CD4-positive, alpha-beta T cell treated with Interleukin-12 subunit alpha and Interleukin-12 subunit beta, for 1 hour (primary cell): ENCODE measurements at places on chromosomes 6 and 20.

DNA sequence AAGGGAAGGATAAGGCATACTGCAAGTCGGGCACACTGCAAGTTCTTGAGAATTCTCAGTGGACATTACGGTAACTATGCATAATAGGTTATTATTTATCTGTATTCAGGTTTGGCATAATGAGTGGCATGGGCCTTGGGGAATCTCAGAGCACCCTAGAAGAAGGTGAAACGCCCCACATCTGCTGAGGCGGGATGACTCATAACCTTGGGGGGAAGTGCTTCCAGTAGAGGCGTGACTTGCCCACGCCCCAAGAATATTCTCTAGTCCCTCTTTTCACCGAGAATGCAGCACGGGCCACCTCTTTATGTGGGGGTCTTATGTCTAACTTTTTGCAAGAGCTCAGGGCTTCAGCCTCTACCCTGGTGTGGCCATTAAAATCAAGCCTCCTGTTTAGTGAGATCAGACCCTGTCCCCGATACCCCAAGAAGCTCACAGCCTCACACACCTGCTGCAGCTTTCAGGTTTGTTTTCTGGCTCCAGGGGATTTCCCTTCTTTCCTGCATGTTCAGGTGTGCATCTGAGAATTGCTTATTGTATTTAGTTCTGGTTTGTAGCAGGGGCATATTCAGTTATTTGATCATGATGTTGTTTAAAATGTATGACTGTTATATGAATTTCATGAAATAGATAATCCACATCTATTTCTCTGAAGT, 19.1 kb downstream of the ZFP64 start:
- no peak for DNase-seq

GRCh38 chr6:155040901-155041650, 46.0 kb downstream of the TIAM2 start:
- DNase-seq: no peak

DNA sequence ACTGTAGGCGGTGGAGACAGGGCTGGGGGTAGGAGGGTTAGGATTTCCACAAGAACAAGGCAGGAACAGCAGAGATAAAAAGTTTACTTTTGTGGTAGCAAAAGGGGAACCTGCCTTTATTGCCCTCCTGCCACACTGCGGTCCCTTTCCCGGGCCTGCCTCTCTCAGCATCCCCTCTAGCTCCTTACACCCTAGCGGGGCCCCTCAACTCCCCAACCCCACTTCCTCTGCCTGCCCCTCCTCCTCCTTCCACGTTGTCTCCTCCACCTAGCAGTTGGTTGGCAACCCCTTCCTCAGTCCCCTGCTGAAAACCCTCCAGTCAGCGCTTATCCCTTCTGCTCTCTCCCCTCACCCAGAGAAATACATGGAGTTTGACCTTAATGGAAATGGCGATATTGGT, 714 bp downstream of the AIF1 start:
- peak; percentile 25 for DNase-seq

DNA sequence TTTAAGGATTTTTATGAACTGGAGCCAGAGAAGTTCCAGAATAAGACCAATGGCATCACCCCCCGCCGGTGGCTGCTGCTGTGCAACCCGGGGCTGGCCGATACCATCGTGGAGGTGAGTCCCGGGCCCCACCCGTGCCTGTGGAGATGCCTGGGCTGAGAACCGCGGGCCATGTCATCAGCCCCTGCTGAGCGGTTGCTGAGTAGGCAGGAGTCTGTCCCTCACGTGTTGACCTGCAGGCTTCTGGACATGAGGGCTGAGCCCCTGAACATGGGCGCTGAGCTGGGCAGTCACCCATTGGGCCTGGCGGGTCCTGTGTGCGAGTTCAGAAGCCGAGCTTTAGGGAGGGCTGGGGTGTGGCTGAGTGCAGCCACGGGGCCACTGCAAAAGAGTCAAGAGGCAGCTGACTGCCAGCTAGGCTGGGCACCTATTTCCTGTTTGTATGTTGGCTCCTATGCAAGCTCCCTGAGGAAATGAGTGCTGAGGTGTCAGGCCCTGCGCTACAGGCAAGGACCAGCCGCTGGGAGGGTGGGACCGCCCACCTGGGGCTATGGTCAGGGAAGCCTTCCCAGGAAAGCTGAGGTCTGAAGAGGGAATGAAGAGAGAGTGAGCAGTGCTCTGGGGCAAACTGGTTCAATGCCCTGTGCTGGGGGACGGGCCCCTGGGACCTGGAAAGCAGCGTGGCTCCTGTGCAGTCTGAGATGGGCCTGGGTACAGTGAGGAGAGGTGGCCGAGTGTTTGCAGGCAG, 34.3 kb downstream of the PYGB start:
- DNase-seq: no peak

GRCh38 chr6:162467679-162468078, 259.9 kb downstream of the PRKN start:
- DNase-seq: no peak

- DNase-seq: no peak
Measured at GRCh38 chr6:72032086-72032485, 145.7 kb downstream of the RIMS1 start.

GRCh38 chr6:147205690-147206600, 1.7 kb downstream of the STXBP5 start:
- DNase-seq: no peak

- no peak for DNase-seq
Measured at GRCh38 chr6:16204653-16205376, 33.6 kb upstream of the GMPR start.

GRCh38 chr6:37258405-37259105, 611 bp upstream of the TMEM217 start:
- no peak for DNase-seq

GRCh38 chr6:45576648-45577624, 199.2 kb upstream of the SUPT3H start:
- DNase-seq: no peak

- no peak for DNase-seq
Measured at GRCh38 chr6:101482606-101483005, 89.1 kb downstream of the GRIK2 start.

DNA sequence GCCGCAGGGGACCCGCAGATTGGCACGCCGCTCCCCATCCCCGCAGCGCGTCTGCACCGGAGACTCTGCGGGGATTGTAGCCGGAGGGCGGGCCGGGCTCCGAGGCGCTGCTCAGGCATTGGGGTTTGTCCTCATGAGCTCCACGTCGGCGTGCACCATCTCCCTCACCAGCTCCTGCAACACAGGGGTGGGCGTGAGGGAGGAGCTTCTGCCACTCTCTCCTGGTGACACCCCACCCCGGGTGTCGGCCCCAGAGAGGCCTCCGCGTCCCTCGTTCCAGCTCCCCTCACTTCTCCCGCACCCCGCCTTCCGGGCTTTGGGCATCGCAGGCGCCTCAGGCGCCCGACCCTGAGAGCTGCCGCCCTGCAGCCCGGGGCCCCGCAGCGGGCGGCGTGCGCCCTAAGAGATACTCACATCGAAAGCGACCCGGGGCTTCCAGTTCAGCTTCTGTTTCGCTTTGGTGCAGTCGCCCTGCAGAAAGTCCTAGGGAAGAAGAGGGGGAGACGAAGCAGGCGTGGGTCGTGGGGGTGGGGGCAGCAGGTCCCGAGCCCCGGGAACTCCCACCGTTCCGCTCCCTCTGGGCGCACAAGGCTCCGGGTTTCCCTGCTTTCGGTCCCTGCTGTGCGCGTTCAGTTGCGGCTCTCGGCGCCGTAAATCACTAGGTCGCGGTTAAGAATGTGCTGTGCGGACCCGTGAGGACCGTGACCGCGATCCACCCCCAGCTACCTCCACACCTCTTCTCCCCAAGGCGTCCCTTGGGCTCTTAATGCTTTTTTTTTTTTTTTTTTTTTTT, 14.5 kb downstream of the FOXC1 start:
- no peak for DNase-seq

DNA sequence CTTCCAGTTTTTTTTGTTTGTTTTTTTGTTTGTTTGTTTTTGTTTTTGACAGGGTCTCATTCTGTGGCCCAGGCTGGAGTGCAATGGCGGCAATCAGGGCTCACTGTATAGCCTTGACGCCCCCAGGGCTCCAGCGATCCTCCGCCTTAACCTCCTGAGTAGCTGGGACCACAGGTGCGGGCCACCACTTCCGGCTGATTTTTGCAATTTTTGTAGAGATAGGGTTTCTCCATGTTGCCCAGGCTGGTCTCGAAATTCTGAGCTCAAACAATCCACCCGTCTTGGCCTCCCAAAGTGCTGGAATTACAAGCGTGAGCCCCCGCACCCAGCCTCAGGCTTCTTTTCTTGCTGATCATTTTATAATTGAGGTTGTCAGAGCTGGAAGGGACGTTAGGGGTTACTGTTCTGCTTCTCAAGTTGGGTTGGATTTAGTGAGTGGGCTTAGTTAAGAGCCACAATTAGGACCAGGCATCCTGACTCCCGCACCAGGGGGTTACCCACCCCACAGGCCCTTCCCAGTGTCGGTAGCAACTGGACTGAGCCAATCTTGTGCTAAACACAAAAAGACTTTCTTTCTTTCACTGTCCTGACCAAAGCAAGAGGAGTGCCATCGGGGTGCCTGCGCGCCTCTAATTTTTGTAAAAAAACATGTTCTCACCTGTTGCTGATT, 13.1 kb upstream of the ZSCAN9 start:
- DNase-seq: no peak

- no peak for DNase-seq
Measured at GRCh38 chr20:5168651-5169396, 42.0 kb downstream of the CDS2 start.

- no peak for DNase-seq
Measured at GRCh38 chr6:13248584-13248985, 79.8 kb downstream of the TBC1D7 start.

GRCh38 chr6:162140251-162140852, 587.2 kb downstream of the PRKN start:
- DNase-seq: no peak

- no peak for DNase-seq
Measured at GRCh38 chr20:49468412-49468811, 14.1 kb downstream of the KCNB1 start.

GRCh38 chr6:36759148-36759759, 61.6 kb downstream of the RAB44 start:
- peak; percentile 83 for DNase-seq

DNA sequence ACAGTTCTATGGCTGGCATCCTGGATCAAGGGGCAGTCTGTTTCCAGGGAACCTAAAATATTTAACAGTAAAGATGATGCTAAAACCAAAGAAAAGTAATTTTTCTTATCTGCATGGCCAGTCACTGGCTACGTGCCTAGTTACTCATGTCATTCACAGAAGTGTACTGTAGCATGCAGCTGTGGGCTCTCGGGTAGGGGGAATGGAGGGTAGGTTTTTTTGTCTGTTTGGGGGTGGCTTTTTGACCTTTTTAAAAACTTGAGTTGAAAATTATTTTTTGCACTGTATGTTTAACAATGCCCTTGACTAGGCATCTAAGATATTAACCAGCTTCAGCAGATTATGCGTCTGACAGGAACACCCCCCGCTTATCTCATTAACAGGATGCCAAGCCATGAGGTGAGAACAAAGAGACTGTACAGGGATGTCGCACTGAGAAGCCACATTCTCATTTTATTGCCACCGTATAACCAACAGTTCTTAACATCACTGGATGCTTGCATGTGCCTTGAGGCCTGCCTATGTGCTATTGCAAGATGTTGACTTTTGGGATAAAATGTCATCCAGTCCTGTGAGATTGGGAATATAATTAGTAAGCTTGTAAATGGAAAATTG, 30.3 kb upstream of the MAPK13 start:
- peak; percentile 69 for DNase-seq

DNA sequence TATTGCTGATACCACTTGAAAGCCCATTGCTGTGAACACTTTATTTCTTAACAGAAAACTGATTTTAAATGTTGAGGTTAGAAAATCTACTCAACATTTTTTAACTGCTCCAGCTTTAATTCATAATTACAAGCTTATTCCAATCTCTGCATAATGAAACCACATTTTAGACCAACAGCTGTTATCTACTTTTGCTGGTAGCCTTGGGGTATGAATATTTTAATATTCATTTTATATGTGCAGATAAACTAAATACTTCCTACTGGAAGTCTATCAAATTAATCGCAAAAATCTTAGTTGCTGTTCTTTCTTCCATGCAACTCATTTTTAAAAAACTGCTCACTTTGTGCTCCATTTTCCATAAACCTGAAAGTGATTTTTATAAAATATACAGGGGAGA, 189.3 kb upstream of the SLC35B3 start:
- DNase-seq: no peak

GRCh38 chr6:43734294-43734665, 35.7 kb upstream of the VEGFA start:
- DNase-seq: no peak

DNA sequence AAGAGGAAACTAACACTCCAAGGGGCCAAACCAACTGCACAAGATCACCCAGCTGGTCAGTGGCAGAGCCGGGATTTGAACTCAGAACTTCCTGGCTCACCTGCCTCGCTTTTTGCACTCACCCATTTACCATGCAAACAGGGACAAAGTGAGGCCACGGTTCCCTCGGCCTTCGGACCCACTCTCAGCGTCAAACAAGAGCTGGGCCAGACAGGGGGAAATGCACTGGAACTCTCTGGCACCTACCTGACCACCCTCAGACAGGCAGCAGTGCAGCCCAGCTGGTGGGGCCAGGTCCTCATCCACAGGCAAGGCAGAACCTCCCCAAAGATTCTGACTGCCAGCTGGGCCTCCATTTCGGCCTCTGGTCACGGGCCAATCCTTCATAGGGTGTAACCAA, 93.7 kb upstream of the SRSF6 start:
- no peak for DNase-seq

- no peak for DNase-seq
Measured at GRCh38 chr6:1285556-1285955, 26.3 kb upstream of the FOXQ1 start.

DNA sequence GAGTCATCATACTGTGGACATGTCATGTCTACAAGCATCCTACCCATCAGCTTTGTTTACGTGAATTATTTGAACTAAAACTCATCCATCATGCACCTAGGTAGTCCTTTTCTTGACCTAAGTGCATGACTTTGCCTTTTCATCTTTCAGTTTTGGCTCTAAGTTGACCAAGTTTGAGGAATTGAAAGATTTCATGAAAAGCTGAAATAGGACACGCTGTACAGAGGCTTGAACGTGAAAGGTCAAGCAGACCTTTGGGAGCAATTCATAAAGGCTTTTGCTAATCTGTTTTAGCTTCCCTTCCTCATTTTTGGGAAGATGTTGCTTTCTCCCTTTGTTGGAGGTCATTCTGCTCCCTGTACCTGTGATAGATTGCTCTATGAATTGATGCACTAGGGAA, 55.1 kb upstream of the MLIP start:
- DNase-seq: no peak

GRCh38 chr6:108904741-108905140, 56.5 kb downstream of the ARMC2 start:
- no peak for DNase-seq

DNA sequence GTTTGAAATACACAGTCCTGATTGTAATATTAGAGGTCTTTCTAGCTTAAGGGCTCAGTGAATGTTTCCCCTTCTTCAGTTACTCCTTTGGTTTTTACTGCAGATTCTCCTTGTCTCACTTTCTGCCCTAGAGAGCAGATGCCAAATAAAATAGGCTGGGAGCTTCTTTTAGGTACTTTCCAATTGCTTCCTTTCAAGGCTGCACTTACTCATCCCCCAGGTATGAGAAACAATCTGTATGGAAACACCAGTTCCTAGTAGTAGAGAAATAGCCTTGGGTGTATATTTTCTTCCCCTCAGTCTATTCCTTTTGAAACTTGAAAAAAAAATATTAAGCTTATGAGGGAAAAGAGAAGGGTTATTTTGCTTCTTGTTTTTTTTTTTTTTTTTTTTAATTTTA, 139.7 kb downstream of the PAK5 start:
- no peak for DNase-seq

- no peak for DNase-seq
Measured at GRCh38 chr6:105459864-105460263, 57.0 kb upstream of the PREP start.
